ENCODE measurements at places on chromosomes 12 and 14.

GRCh38 chr12:29572938-29573337 is 75.5 kb upstream of the OVCH1 start:
- no peak for DNase-seq

DNA sequence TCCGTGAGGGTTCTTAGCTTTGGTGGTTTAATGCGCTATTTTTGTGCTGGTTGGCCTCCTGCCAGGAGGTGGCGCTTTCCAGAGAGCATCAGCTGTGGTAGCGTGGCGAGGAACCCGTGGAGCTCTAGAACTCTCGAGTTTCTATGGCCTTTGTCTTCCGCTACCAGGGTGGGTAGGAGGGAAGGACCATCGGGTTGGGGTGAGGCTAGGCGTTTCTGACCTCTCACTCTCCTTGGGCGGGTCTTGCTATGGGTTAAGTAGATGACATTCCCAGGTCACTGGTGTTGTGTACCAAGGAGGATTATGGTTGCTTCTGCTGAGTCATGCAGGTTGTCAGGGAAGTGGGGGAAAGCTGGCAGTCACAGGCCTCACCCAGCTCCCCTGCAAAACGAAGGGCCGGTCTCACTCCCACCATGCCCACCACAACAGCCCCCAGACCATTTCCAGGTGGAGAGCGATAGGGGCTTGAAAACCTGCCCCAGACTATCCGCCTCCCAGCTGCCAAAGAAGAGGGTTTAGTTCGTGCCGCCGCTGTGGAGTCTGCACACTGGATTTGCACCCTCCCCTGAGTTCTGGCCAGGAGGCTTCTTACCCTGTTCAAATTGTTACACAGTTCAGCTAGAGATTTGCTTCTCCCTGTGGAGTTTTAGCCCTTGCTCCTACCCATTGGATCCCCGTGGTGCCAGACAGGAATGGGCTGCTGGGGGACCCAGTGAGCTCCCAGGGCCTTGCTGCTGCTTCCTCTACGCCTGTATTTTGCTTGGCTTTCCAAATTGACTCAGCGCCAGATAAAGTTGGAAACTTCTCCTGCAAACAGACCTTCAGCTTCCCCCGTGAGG is 21.9 kb downstream of the RNFT2 start:
- no peak for DNase-seq

- DNase-seq, result no peak
These were observed at the start of gene KDM5A for GRCh38 chr12:389142-390096. TSS of gene KDM5A (minus strand) at chr12:389320. CDS start at chr12:389091, 229 bp downstream.

DNA sequence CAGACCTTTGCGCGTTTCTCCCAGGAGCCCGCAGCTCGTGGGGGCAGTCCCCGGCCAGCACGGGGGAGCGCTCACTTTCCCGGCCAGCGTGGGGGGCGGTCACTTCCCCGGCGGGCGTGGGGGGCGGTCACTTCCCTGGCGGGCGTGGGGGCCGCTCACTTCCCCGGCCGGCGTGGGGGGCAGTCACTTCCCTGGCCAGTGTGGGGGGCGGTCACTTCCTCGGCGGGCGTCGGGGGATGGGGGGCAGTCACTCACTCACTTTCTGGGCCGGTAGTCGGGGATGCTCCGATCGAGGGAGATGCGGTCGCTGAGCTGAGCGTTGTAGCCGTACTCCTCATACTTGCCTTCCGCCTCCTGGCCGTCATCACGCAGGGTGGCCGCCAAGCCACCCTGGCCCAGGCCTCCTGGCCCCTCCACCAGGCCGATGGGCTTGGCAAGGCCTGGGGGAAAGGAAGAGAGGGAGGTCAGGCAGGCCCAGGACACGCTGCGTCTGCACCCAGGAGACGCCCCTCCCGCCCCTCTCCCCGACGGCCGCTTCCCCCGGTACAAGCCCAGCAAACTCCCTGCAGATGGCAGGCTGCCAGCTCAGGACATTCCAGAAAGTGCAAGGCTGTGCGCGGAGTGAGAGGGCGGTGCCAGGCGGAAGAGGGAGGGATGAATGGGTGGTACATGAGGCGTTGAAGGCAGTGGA is 43.3 kb downstream of the GALNT9 start:
- no peak for DNase-seq

GRCh38 chr14:104353921-104354701 is 215.7 kb downstream of the KIF26A start:
- no peak for DNase-seq

DNA sequence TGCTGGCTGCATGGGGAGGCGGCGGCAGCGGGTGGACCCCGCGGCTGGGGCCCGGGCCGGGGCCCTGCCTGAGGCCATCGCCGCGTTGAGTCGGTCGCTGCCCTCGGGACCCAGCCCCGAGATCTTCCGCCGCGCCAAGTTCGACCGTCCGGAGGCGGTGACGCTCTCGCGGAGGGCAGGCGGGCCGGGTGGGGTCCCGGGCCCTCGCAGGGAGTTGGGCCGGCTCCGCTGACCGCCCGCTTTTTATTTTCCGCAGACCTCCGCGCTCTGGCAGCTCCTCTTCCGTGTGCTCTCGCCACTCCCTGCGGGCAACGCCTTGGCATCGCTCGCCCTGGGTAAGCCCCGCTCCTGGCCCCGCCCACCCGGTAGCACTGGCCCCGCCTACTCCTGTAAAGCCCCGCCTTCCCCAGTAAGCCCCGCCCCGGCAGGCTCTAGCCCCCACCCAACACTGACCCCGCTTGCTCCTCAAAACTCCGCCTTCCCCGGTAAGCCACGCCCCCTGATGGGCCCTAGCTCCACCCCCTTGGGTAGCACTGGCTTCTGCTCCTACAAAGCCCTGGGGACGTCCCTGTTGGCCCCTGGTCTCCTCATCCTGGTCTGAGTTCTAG is 424 bp downstream of the TEDC1 start:
- DNase-seq, result peak; percentile 79

GRCh38 chr14:59619061-59619460 is 42.4 kb upstream of the CCDC175 start:
- DNase-seq, result no peak

DNA sequence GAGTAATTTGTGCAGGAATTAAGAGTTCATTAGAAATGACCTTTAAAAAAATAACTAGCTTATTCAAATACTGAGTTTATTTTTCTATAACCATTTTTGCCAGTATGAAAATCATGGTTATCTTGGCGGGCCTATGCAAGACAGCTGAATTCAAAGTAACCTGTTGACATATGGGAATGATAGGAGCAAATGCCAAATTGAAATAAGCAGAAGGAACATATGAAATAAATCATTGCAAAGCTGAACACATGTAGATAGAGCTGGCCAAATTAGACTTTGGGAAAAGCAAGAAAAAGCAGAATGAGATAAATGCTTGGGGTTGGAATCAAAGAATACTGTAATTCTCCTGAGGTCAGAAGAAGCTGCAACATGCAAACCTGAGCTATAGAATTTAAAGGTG is 372.5 kb downstream of the ADAMTS20 start:
- peak; percentile 15 for DNase-seq

DNA sequence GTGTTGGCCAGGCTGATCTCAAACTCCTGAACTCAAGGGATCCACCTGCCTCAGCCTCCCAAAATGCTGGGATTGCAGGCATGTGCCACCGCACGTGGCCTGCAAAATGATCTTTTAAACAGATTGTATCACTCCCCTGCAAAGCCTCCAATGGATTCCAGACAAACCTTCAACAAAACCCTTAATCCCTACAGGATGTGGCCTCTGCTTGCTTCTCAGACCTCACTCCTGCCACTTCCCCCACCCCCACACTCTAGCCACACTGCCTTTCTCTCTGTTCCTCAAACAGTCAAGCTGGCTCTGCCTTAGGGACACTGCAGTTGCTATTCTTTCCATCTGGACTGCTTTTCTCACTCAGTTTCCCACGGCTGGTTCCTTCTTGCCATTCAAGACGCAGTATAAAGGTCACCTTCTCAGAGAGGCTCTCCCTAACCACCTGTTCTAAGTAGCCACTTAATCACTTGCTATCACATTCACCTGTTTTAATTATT is 47.3 kb upstream of the TMED10 start:
- no peak for DNase-seq

DNA sequence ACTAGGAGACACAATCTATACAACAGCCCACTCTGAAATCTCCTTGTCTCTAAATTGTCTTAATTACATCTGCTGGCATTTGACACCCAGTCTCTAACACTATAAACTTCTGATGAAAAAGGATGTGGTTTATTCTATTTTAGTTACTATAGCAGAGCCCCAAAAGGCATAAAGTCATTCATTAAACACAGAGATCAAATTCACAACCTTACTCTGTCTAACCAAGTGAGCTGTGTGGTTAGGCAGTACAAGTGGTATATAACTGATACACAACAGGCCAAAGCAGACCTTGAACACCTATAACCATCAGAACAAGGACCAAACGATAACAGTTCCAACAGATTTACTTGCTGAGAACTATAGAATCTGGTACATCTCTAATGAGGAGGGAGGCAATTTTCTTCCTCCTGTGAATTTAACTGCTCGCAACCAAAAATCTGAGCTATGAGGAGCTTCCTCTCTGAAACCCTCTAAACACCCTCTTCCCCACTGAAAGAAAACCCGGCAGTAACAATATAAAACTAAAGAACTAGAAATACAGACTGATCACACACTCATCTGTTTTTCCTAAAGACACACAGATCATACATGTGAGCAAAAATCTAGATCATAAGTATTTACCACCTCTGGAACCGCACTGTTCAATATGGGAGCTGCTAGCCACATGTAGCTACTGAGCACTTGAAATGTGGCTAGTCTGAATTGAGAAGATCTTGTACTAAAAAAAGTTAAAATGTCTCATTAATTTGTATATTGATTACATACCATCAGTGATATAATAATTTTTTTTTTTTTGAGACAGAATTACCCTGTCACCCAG is 17.7 kb downstream of the SPPL3 start:
- DNase-seq, result no peak

- DNase-seq, result no peak
These were observed 19.7 kb downstream of the CORO1C start for GRCh38 chr12:108711489-108712164.
